CD4-positive, CD25-positive, alpha-beta regulatory T cell (primary cell): ENCODE measurements at places on chromosomes 4 and X. TPM values are rescaled to one million over a fixed set of nuclear protein-coding genes. Genes with fewer than 3 reads are reported as not detected.

- DNase-seq = no peak
These were observed 512.5 kb upstream of the SLIT2 start for GRCh38 chr4:19739101-19739651.

GRCh38 chrX:130109429-130110378 is 593 bp downstream of the ELF4 start:
- DNase-seq = no peak

DNA sequence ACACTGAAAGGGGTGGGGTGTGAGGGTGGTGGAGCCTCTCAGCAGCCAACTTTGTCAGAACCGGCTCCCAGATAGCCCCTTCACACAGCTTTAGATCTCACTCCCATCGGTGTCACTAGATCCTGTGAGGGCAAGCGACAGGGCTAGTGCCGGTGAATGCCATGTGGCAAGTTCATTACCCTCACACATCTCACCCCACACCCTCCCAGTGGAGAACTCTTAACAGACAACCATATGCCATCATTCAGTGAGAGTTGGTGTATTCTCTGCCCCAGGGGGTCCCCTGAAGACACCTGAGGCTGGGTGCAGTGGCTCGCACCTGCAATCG is 15.3 kb downstream of the SEPTIN6 start:
- DNase-seq = no peak

DNA sequence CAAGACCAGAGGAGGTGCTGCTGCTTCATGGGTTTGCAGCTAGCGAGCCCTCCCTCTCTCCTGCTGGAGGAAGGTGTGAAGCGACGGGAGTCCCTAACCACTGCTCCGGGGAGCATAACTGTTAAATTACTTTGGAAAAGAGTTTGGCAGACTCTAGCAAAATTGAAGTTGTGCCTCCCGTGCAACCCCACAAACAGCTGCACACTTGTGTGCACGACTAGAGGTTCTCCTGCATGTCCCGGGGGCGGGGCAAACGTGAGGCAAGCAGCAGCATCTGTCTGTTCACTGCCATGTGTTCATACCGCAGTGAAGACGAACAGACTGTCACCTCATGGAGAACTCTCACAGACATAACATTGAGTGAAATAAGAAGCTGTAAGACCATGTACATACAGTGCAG is 34.5 kb downstream of the TNIP2 start:
- DNase-seq = no peak

DNA sequence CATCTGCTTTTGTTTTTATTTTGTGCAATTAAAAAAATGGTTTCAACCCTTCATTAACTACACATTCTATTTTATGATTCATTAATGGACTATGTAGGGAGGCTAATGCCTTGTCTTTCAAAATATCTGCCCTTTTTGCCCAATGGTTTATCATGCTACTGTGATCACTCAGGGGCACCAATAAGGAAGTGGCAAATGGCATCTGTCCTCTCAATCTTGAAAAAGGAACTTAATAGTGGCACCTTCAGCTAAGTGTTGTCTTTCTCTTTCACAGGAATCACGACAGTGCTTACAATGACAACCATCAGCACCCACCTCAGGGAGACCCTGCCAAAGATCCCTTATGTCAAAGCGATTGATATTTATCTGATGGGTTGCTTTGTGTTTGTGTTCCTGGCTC is 57.1 kb downstream of the COMMD8 start:
- DNase-seq = no peak

- DNase-seq = no peak
These were observed 123.2 kb downstream of the ELOVL6 start for GRCh38 chr4:110075083-110075738.

GRCh38 chr4:168540086-168540485 is 43.2 kb downstream of the PALLD start:
- DNase-seq = no peak

DNA sequence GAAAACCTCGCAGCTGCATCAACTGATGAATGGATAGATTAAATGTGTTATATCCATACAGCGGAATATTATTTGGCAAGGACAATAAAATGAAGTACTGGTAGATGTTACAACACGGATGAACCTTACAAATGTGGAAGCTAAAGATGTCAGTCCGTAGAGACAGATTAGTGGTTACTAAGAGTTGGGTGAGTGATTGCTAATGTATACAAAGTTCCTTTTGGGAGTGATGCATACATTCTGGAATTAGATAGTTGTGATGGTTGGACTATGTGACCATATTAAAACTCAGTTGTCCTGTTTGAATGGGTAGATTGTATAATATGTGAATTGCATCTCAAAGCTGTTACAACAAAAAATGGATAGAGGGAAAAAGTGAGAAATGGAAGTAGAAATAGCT is 2.8 kb downstream of the FIP1L1 start:
- no peak for DNase-seq

- no peak for DNase-seq
These were observed 26.6 kb upstream of the SNCA start for GRCh38 chr4:89863533-89863932.

- DNase-seq = no peak
These were observed 590.3 kb downstream of the PACRGL start for GRCh38 chr4:21290562-21290961.

GRCh38 chrX:41350150-41350975 is 16.4 kb downstream of the DDX3X start:
- no peak for DNase-seq

DNA sequence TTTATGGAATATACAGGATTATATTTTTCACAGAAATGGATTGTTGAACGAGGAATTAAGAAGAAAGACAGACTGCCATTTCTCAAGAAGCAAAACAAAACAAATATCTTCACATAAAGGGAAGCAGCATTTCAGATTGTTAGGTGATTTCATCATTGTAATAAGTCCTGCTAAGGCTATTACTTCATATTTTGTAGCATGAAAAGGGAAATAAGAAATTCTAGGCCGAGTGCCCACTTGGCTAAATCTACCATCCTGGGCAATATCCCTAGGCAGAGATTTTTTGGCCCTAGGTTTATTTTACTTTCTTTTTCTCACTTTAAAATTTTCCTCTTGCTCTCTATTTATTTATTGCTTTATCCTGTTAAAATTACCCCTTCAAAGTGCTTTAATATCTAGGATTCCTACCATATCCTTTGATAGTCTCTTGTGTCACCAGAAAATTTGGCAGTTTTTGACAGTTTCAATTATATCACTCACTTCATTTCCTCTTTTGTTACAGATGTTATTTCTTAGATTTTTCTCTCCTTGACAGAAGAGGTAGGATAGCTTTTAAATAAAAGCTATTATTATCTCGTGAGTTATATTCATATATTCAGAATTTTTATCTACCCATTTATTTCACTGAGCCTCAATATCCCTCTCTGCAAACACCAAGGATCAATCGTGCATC is 142.3 kb downstream of the PDGFC start:
- DNase-seq = no peak

DNA sequence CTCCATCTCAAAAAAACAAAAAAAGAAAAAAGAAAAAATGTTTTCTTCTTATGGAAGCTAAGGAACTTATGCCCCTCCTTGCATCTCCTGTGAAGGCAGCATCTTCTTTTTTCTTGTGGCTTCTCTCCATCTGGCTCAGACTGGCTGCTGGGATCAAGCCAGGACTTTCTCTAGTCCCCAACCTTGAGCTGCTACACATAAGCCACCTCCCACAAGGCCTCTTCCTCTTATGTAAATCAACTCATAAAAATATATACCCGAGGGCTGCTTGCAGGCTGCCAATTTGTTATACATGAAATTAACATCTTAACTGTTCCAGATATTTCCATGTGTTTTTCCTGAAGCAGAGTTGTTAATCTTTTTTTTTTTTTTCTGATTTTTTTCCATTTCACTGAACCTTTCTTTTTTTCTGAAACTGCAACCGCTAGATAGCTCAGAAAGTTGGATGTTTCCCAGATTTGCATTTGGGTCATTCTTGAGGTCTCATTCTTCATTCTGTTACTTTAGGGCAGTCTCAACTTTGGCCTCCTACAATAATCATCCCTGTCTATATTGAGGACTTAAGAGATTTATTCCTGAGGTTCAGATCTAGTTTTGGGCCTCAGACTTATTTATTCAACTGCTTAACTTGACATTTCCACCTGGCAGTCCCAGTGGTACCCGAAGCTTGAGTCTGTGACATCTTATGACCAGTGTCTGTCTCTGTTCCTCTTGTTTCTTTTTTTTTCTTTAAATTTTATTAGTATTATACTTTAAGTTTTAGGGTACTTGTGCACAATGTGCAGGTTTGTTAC is 10.3 kb downstream of the SNX25 start:
- no peak for DNase-seq

DNA sequence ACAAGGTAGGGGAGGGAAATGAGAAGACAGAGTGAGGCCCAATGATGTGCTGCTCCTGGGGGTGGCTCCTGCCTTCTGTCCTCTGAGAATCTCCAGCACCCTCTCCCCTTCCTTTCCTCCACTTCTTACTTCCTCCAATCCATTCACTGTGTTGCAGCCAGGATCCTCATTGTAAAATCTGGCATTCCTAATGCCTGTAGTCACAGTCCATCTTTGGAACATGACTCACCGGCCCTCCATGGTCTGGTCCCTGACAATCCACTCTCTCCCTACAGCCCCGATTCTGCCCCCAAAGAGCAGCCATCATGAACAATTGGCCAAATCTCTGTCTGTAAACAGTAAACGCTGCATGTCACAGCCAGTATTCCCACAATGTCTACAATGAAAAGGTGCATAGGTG is 72.9 kb downstream of the CLNK start:
- DNase-seq = no peak

DNA sequence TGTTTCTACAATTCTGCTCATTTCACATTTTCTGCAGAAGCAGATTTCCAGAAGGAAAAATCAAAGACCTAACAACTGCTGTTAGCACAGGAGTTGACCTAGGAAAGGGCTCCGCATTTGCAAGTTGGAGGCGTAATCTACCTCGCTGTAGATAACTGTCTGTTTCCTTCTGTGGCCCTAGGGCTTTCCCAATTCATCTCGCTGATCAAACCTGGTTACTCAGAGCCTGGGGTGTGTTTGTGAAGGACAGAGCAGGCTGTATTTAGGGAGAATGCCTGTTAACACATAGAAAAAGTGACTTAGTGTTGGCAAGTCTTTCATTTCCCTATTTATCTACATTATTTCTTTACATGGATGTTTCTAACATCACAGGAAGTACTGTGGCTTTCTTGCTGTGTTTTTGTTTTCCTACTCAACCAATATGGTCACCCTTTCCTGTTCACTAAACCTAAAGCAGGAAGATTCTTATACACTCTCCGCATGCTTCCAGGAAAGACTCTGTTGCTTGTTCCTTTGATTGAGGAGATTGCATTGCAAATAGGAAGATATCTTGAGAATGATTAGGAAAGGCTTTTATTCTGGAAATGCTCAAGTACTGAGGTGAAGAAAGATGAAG is 40.5 kb downstream of the AGA start:
- no peak for DNase-seq

- DNase-seq = peak; percentile 41
These were observed 636 bp downstream of the BCOR start for GRCh38 chrX:40097141-40097503.

GRCh38 chr4:122796801-122797404 is 29.7 kb upstream of the FGF2 start:
- no peak for DNase-seq

DNA sequence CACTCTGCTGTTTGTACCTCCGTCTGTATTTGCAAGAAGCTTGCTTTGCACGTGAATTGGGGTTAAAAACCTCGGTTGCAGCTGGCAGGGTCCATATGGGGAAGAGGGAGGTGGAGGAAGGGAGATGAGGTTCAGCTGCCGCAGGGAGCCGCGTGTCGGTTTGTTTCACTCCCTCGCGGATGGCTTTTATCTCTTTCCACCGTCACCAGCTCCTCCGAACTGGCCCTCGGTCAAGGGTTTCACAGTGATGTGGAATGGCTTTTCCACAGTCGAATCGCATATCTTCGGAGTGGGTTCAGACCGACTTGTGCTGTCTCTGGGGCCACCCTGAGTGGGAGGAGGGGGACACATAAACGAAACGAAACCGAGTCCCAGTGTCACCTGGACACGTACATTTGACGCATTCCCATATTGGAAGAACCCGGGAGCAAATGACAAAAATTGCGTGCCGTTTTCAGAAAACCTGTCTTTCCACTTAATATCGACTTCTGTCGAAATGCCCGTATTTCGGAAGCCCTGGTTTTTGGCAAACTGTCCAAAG is 929 bp downstream of the ZBTB33 start:
- DNase-seq = no peak

- DNase-seq = no peak
These were observed 108.4 kb downstream of the KLHL8 start for GRCh38 chr4:87112063-87112462.

DNA sequence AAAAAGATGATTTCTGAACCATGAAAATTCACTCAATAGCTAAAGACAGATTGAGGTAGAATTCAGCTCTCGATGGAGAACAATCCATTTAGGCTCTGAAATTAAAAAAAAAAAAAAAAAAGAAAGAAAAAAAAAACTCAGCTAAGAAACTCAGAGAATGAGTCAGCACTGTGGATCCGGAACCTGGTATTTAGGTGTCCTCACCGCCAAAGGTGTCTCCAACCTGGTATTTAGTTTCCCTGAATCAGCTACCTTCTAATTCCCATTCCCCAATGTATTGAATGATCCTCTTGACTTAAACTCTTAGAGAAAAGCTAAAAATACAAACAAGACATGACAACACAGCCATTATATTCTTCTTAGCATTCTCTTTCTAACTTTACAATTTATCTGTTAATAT is 150.3 kb upstream of the RASGEF1B start:
- no peak for DNase-seq

DNA sequence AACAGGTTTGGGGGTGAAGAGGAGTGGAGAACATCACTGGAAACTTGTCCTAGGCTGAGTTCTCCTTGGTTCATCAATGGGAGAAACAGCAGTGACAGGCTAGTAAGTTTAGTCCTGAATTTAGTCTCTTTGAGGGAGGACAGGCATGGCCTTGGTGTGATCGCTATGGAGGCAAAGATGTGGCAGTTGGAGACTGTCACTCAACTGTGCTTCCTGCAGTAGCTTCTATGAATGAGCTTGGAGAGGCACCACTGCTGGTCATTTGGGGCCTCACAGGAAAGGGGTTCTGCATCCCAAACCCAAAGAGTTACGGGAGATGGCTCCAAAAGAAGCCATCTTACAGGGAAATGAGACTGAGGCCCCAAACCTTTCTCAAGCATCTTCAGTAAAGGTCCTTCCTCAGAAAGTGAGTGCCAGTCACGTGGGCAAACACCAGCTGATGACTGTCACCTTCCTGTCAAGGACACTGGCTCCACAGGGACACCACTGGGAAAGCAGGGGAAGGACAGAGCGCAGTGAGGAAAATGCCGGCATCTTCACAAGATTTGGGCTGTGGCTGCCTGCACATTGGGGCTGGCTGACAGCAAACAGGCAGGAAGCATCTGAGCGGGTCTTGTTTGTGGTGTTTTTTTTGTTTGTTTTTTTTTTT is 7.2 kb downstream of the MRFAP1 start:
- no peak for DNase-seq

GRCh38 chr4:83212041-83212851 is 72.4 kb downstream of the COQ2 start:
- peak; percentile 90 for DNase-seq

- no peak for DNase-seq
These were observed 236.8 kb upstream of the VCX start for GRCh38 chrX:7606039-7606652.

- DNase-seq = no peak
These were observed 380.5 kb downstream of the SH2D1A start for GRCh38 chrX:124726881-124727280.

PDGFRA gene
- total RNA-seq = not detected

ZNF827 gene
- total RNA-seq = 6.0 TPM

VCX gene
- total RNA-seq = not detected

GAGE1 gene
- total RNA-seq = not detected

DCAF12L1 gene
- total RNA-seq = not detected

FAM53A gene
- total RNA-seq = 1.8 TPM

HTR2C gene
- not detected for total RNA-seq

LRCH2 gene
- not detected for total RNA-seq
